ENCODE measurements at places on chromosomes 6 and 20.
A peak's percentile ranks its signal among the peaks of the same experiment; 100 is the strongest.

DNA sequence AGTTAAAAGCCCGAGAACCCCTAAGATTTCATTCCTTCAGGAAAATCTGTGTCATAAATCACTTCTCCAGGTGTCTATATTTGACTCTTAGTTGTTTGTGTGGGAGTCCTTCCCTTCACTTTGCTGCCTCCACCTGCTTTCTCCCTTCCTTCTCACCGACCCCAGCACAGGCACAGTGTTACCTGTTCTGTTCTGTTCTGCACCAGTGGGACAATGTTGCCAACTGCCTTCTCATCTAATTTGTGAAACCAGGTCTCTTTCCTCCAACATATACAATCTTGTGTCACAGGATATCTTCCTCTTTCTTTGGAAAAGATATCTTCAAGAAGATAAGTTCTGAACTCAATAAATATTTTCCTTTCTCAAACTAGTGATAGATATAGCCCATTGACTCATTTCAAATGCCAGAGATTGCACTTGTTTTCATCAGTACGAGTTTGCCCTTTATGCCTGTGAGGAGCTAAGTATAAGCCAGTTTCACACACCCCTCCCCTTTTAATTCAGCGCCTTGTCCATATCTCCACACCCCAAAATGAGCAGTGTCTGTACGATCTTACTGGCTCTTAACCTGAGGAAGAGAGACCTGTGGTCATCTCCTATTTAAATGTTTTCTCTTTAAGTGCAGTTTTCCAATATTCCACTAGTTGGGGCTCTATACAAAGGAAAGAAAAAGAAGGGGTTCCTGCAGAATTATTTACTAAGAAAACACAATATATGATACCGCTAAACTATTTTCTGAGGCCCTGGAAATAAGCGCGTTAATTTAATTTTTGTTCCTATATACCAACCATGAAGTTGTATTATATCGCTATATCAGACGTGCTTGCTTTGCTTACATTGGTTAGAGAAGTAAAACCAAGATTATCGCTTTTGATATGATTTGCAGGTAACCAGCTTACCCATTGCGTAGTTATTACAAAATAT, 81.6 kb upstream of the PREP start:
- peak; percentile 74 for ATAC-seq

DNA sequence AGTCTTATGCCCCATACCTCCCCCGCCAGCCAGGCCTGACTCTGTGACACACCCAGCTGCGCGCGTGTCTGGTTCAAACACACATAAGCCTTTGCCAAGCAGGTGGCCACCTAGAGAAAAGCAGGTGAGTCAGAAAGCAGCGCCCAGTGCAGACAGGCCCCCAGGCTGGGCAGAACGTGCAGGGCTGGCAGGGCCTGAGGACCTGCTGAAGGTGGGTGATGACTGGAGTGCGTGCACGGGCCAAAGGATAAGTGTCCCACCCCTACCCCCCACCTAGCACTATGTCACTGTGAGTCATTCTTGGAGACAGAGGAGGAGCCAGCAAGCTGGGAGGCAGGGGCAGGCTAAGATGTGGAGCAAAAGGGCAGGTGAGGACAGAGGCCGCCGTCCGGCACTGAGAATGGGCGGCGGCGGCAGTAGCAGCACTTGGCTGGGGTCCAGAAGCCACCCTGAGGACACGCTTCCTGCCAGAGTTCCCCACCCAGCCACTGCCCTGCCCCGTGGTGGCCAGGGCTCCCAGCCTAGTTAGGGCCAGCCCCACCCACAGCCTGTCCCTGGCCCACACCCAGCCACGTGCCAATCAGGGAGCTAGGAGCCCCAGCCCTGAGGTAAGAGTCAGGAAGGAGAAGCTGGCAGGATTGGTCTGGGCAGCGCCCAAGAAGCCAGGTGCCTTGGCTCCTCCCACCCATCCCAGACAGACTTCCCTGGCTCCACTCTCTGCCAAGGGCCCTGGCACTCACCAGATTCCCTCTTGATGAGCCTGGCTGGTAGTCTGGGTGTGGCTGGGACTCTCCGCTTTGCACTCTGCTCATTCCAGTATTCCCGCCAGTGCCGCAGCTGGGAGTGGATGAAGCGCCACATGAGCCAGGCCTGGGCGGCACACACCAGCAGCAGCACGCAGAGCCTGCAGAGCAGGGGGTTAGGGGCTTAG, 72.7 kb downstream of the TRAM2 start:
- ATAC-seq, result peak; percentile 78

DNA sequence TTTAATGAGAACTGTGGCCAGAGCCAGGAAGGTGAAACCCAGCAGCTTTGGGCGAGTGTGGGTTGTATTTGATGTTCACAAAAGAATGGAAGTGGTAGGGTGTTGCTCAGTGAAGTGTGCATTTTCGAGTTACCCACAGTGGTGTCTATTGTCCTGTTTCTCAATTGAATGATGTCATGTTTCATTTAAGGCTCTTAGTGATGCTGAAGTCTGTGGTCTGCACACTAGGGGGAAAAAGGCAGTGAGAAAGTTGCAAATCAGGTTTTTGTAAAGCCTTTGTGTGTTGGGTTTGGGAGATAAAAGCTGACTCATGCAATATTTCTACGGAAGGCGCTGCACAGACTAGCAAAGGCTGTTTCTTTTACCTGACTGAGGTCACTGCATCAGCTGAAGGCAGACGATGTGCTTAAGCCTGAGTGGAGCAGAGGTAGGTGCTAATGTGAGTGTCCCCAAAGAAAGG, 121.1 kb downstream of the PLEKHG1 start:
- ATAC-seq, result no peak

GRCh38 chr6:25042036-25042521, 106.3 kb upstream of the RIPOR2 start:
- no peak for ATAC-seq

- peak; percentile 4 for ATAC-seq
Observed at GRCh38 chr6:26122402-26122792, 35.2 kb downstream of the HFE start.

DNA sequence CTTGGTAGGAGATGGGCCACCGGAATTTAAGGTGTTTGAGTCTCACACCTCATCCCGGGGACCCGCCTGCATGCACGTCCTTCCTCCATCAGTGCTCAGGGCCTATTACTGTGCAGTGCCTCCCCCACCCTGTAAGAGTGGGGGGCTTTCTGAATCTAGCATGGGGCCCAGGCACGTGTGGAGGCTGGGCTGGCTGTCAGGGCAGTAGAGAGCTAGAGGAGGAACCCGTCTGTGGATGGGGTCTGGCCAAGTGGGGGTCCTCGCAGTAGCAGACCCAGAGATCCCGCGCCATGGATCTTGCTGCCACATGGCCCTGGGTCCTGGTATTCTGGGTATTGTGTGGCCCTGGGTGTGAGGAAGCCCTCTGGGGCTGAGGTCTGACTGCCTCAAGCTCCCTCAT, 42.9 kb downstream of the SRC start:
- no peak for ATAC-seq

GRCh38 chr6:149212206-149212605, 105.3 kb upstream of the TAB2 start:
- ATAC-seq, result no peak

Data from SK-N-SH treated with all-trans-retinoic acid at 6 μM for 48 hours (cell line).